ENCODE measurements at places on chromosomes 1 and 21.
A peak's percentile ranks its signal among the peaks of the same experiment; 100 is the strongest.

GRCh38 chr1:28078680-28079626, 9.5 kb downstream of the EYA3 start:
- DNase-seq: no peak

- DNase-seq: no peak
Observed at GRCh38 chr1:26784886-26785285, 2.9 kb upstream of the PIGV start.

DNA sequence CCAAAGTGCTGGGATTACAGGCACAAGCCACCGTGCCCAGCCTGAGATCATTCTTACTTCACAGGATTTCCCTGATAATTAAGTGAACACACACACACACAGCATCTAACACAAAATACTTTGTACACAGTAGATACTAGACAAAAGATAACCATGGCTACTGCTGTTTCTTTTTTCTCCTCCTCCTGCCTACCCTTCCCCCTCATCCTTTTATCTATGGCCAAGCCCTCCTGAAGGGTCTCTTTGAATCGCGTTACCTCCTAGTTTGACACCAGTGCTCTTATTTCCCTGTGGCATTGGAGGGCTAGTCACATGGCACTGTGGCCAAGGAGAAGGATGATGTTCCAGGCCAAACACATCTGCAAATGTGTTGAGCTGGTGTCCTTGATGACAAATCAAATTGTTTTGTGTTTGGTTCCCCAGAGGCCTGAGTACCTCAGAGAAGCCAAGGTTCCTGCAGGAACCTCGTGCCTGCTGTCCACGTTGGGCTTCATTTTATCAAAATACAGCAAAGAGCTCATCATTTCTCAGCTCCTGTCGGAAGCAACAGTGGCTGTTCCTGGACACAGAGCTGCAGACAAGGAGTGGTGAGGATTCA, 20.6 kb downstream of the NDUFS5 start:
- no peak for DNase-seq

- no peak for DNase-seq
Observed at GRCh38 chr1:18727956-18728355, 97.3 kb downstream of the PAX7 start.

DNA sequence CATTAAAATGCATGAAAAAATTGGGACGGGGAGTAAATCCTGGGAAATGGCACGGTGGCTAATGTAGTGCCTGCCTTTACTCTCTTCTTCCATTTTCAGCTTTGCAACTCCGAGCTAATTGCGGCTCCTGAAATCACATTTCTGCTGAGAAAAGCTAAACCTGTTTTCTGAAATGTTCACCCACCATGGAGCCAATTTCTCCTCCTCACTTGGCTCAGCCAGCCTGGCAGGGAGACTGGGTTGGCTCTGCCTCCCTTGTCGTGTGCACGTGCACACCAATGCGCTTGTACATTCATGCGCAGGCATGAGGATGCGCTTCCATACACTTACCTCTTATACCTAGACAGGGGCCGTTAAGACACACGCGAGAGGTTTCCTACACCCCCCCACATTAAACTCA, 165.4 kb downstream of the PLXNA2 start:
- DNase-seq: no peak

- DNase-seq: no peak
Observed at GRCh38 chr1:99429754-99430153, 165.5 kb downstream of the PLPPR4 start.

- no peak for DNase-seq
Observed at GRCh38 chr21:18298228-18298627, 53.6 kb downstream of the CHODL start.

- no peak for DNase-seq
Observed at GRCh38 chr1:156308078-156308477, 9.0 kb upstream of the VHLL start.

DNA sequence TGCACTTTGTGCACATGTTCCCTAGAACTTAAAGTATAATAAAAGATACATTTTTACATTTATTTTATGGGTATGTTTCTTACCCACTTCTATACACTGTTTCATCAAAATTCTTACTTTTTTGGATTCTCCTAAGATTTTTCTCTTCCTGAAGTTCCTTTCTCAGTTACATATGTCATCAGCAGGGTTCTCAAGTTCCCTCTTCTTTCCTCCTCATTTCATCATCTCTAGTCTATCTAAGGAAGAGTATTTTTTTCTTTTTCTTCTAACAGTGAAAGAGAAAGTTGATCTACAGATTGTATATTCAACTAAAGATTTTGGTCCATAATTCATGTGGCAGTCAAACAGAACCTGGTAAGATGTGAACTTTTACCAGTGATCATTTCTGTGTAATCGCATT, 41.2 kb upstream of the CYYR1 start:
- DNase-seq: no peak

DNA sequence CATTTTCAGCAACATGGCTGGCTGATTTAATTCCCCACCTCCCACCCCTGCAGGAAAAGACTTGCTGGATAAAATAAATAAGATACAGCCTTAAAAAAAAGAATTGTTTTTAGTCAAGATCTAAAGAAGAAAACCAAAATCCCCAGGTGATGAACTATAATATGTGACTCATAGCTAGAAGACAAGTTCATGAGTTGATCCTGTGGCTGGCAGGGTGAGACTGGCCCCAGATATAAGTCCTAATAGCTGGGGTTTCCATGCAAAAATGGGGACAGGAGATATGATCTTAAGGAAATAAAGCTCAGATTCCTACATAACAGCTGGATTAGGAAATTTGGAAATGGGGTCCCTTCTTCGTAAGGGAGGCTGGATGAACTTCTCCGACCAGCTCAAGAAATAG, 21.9 kb upstream of the RGSL1 start:
- DNase-seq: no peak

- no peak for DNase-seq
Observed at GRCh38 chr1:177190308-177190970, 19.7 kb downstream of the BRINP2 start.

DNA sequence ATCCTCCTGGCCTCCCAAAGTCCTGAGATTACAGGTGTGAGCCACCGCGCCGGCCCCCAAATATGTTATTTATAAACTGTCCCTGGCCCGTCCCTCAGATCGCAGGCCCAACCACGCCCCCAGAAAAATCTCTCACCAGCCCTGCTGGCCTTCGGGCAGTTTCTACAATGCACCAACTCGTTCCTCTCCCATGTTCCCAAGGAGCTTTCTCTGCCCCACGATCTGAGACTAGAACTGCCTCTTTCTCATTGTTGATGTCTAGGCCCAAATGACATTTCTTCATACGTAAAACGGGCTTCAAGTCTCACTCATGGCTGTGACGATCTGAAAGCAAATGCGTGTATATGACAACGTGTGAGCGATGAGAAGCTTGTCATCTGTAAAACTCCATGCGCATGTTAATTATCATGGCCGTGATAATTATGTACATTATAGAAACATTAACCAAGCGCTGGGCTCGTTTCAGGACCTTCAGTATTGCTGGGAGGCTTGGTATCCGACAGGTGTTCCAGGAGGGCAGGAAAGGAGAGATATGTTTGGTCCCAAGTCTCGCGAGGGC, 748 bp upstream of the NIPAL3 start:
- DNase-seq: no peak

DNA sequence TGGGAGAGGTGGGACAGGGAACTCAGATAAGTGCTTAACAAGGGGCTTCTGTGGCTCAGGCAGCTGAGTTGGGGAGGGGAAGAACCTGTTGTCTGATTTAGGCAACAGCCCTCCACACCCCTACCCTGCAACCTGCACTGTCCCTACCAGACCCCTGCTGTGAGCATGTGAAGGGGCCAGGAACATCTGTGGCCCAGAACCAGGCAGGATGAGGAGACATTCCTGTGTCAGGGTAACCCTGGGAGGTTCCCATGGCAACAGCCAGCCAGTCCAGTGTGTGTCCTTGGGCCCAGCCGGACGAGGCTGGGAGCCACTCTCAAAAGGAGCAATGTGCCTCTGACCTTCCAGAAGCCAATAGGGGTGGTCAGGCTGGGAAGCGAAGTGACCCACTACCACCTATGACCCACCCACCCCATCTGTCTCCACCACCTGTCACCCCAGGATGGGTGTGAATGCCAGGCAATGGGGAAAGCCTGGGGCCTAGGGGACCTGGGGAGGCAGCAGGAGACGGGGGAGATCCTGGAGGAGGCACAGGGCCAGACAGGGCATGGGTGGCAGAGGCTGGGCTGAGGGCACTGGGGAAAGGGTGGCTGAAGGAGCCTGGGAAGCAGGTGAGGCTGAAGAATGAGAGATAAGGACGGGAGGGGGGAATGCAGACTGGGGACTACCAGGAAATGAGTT, 5.0 kb upstream of the PMVK start:
- DNase-seq: peak; percentile 60

GRCh38 chr1:55813618-55814017, 598.5 kb upstream of the USP24 start:
- no peak for DNase-seq

- no peak for DNase-seq
Observed at GRCh38 chr1:194298007-194298598, 1111.7 kb upstream of the B3GALT2 start.

GRCh38 chr1:173451981-173452380, 25.2 kb upstream of the PRDX6 start:
- DNase-seq: no peak

- no peak for DNase-seq
Observed at GRCh38 chr1:147337040-147337630, 94.7 kb downstream of the CHD1L start.

- DNase-seq: no peak
Observed at GRCh38 chr21:17472182-17472581, 40.7 kb upstream of the CXADR start.

DNA sequence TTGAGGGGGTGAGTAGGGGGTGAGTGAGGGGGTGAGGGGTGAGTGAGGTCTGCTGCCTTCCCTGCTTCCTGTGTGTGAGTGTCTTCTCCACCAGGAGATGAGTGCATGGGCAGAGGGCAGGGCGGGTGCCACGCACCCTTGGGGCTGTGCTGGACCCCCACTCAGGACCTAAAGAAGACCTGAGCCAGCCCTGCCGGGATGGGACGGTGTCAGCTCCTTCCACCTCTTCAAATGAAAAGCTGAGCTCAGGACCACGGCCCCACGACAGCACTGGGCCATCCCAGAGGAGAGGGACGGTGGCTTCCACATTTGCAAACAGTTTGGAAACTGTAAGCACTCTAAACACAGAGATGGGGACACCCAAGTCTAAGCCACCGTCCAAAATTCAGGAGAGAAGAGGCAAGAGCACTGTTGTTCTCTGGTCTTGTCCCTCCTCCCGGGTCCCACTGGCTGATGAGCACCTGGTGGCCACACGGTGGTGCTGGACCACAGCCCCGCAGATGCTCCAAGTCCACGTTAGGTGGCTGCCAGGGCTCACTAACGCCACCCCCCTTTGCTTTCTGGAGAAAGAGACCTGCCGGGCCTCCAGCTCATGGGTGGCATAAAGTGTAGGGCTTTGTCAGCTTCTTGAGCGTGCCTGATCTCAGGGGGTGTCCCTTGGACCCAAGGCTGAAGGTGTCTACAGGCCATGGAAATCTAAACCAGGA, 32.1 kb downstream of the TMPRSS2 start:
- DNase-seq: no peak

- no peak for DNase-seq
Observed at GRCh38 chr1:243597383-243597782, 252.7 kb downstream of the AKT3 start.

DNA sequence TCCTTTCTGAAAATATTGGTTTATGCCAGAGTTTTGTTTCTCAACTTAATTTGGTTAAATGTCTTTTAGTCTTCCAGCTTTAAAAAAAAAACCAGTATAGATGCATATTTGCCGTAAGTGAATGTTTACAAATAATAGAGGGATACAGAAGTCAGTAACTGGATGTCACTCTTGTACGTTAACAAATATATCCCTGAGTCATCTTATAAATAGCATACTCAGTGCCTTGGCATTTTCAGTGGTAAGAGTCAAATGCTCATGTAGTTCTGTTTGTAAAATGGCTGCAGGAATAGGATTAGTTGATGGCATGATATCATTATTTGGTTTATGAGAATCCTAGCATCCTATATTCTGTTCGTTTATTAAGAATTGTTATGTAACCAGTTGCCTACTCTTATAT, 55.4 kb downstream of the SPEN start:
- no peak for DNase-seq

DNA sequence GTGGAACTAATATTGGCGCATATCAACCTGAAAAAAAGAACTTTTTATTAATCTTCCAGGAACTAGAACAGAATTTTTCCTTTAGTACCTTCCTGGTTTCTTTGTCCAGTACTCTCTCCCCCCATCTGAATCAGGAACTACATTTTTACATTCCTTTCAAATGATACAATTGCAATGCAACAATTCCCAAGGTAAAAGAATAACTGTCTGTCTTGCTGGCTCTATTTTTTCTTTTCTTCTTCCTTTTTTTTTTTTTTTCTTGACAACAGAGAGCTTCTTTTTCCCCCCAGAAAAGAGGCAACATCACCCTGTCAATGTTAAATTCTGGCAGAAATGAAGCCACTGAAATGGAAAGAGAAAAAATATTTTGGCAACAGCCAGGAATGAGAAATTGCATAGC, 4.5 kb upstream of the CD101 start:
- DNase-seq: no peak

GRCh38 chr1:245690946-245691541, 536.3 kb downstream of the KIF26B start:
- DNase-seq: no peak

GRCh38 chr1:237736372-237737029, 154.2 kb downstream of the ZP4 start:
- no peak for DNase-seq

GRCh38 chr1:153728305-153729066, 636 bp downstream of the INTS3 start:
- peak; percentile 26 for DNase-seq

DNA sequence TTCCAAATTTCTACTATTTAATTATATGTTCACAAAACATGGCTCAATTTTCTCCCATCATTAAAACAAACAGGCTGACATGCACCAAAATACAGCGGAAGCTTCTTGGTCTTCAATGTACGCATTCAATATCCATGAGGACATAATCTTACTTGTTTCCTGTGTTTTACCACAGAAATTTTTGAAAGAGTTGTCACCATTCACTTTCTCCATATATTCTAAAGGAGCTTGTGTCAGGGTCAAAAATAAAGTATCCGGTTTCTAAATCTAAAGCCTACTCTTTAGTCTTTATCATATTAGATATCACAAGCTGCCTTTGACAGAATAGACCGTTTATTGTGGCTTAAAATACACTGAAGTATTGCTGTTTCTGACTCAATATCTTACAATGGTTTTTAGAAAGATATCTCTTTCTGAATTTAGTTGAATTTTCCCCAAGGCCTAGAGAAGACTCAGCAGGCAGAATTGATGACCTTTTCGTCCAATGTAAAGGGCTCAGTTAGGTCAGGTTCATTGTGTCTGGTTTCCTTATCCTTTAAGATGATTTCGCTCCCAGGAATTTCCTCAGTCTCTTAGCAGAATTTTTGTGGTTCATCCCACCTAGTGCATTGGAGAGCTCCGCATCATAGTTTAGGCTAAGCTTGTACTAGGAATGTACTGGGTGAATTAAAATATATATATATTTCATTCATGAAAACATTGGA, 717.2 kb downstream of the NCAM2 start:
- DNase-seq: no peak

GRCh38 chr1:193348091-193348768, 161.8 kb upstream of the B3GALT2 start:
- no peak for DNase-seq

GRCh38 chr1:94043738-94044289, 77.1 kb downstream of the ABCA4 start:
- no peak for DNase-seq
